IPS DF 19.7 (cell line): ENCODE measurements at places on chromosomes 16 and 17.

GRCh38 chr17:79784353-79785016, 6.5 kb downstream of the CBX2 start:
- DNase-seq, result no peak

GRCh38 chr16:1960665-1961630, 1.6 kb downstream of the NDUFB10 start:
- DNase-seq, result no peak

DNA sequence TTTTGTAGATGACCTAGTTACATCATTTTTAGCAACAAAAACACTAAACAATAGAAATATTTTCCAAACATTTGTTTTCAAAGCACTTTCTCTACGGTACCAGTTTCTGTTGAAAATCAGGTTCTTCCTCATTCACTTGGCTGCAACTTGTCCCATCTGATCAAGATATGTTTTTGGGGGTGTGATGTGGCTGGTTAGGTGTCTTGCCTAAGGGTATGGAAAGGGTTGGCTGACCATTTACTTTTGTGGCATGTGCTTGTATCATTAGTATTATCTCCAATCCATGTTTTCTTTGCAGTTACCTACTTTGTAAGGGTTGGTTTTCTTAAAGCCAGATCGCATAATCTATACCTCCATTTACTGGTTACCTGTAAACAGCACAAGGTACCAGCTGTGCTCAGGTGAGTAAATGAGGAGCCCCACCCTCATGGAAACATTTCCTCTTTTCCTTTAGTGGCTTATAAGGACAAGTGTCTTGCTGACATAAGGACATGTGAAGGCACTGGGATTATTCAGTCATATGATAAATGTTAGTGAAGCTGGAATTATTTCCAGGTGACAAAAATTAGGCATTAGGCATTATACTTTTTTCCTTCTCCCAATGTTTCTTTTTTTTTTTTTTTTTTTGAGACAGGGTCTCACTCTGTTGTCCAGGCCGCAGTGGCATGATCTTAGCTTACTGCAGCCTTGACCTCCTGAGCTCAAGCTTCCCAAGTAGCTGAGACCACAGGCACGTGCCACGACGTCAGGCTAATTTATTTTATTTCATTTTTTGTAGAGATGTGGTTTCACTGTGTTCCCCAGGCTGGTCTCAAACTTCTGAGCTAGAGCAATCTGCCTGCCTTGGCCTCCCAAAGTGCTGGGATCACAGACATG, 162.0 kb downstream of the CCDC182 start:
- DNase-seq, result no peak

GRCh38 chr17:49494986-49495841, at the start of gene NGFR:
Gene NGFR (plus strand): TSS chr17:49495293. CDS start chr17:49495418, 125 bp downstream.
- DNase-seq, result no peak

DNA sequence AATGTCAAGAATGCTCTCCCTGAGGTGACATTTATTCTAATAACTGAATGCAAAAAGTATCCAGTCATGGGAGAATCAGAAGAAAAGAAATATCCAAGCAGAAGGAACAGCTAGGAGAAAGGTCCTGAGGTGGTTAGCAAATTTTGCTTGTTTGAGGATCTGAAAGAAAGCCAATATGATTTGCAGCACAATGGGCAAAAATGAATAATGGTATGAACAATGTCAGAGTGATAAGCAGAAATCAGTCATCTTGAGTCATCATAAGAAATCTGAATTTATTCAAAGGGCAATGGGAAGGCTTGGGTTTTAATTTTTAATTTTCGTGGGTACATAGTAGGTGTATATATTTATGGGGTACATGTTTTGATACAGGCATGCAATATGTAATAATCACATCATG, 68.5 kb downstream of the BRIP1 start:
- DNase-seq, result no peak

- DNase-seq, result no peak
Measured at GRCh38 chr17:46097497-46097896, 95.7 kb downstream of the KANSL1 start.

GRCh38 chr16:3610698-3611145, 684 bp downstream of the SLX4 start:
- DNase-seq, result no peak

DNA sequence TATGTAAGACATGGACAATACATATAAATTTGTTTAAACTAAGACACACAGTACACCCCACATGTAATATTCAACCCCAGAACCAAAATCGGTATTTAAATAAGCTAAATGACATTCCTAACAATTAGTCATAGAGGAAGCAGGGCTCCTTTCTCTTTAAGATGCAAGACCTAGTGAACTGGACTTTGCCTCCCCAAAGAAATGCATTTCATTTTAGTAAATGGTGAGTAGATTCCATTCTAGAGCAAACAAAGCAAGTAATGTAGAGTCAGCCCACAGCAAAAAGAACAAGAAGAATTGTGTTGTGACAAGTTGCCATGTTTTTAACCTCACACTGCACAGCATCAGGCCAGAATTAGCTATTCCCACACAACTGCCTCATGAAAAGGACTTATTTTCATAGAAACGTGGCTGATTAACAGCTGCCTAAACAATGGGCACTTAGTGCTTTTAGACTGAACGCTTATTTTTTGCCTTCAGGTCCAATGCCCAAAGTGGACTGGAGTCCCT, 14.4 kb downstream of the DNAJC7 start:
- no peak for DNase-seq

- DNase-seq, result no peak
Measured at GRCh38 chr17:80339118-80339517, 75.8 kb upstream of the ENDOV start.

- no peak for DNase-seq
Measured at GRCh38 chr17:10612957-10613744, 44.0 kb downstream of the MYH3 start.

GRCh38 chr16:71357681-71358080, 842 bp upstream of the CALB2 start:
- no peak for DNase-seq

GRCh38 chr16:65965628-65966027, 400.9 kb upstream of the CDH5 start:
- no peak for DNase-seq
